IMR-90 (cell line): ENCODE measurements at places on chromosomes 7 and 10. TPM values are rescaled to one million over a fixed set of nuclear protein-coding genes. Genes with fewer than 3 reads are reported as not detected.

GRCh38 chr7:15209429-15209828 lies 306.9 kb upstream of the DGKB start:
- no peak overlapping the region for H3K4me3 ChIP-seq
- H3K4me1 ChIP-seq: no peaks in the 10 kb centered on the region
- no peak for DNase-seq
- H3K36me3 ChIP-seq: no peaks in the 10 kb centered on the region
- H3K27me3 ChIP-seq: no peaks in the 10 kb centered on the region
- H3K27ac ChIP-seq: no peak overlapping the region

- H3K27me3 ChIP-seq: no peaks in the 10 kb centered on the region
- DNase-seq: peak; percentile 19
- H3K4me3 ChIP-seq: no peak overlapping the region
- no peak overlapping the region for H3K27ac ChIP-seq
- no peaks in the 10 kb centered on the region for H3K4me1 ChIP-seq
These were observed 40.3 kb upstream of the RSBN1L start for GRCh38 chr7:77655836-77656455.

DNA sequence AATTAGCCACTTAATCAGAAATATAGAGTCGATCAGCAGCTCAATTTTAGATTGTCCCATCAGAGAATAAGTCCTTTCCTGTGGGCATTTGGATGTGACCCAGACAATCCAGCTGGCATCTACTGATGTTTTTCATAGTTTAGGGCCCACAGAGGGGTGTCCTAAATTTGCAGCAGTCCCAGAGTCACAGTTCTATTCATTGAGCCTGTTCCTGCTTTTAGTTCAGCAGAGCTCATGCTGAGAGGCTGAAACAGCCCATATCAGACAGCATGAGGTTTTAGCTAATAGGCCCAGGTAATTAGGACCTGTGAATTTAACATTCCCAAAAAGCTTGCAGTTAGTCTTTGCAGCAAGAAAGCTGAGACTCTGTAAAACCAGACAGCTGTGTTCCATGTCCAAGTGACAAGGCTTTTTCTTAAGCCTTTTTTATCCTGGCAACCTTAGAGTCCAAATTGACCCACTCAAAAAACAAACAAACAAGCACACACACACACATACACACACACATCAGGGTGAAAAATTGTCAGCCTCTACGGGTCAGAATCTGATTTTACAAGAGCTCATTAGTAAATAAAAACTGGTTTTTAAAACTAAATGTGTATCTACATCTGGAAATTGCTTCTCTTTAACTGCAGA lies 33.7 kb downstream of the ANKIB1 start:
- H3K36me3 ChIP-seq: no peaks in the 10 kb centered on the region
- no peak overlapping the region for H3K27ac ChIP-seq

Gene FAM20C
- 7.7 and 8.9 TPM in 2 replicates for total RNA-seq

GRCh38 chr10:53579773-53580172 lies 807.2 kb upstream of the MBL2 start:
- no peak for DNase-seq
- no peak overlapping the region for H3K27ac ChIP-seq
- H3K4me3 ChIP-seq: no peak overlapping the region
- no peaks in the 10 kb centered on the region for H3K4me1 ChIP-seq
- H3K36me3 ChIP-seq: no peaks in the 10 kb centered on the region

Gene MRPS33
- 14.5 and 24.4 TPM in 2 replicates for total RNA-seq
